Smooth muscle cell of the umbilical artery (primary cell): ENCODE measurements at places on chromosomes 3 and 15. TPM values are rescaled to one million over a fixed set of nuclear protein-coding genes. Genes with fewer than 3 reads are reported as not detected.

The ACVR2B gene
- total RNA-seq = 2.2 and 2.4 TPM in 2 replicates

The MESP2 gene
- total RNA-seq = 0.09 and 0.30 TPM in 2 replicates

The GP9 gene
- not detected in 2 replicates for total RNA-seq

The CAPN3 gene
- total RNA-seq = 0.74 and 4.2 TPM in 2 replicates

The PLCB2 gene
- 0.28 TPM in 1 of 2 replicates, not detected in the other for total RNA-seq

The EFHB gene
- 0.42 and 0.59 TPM in 2 replicates for total RNA-seq

The TMF1 gene
- 47.8 and 64.3 TPM in 2 replicates for total RNA-seq

The HRG gene
- total RNA-seq = not detected in 2 replicates

The C2CD4A gene
- not detected in 2 replicates for total RNA-seq

The P3H2 gene
- total RNA-seq = 12.5 and 24.8 TPM in 2 replicates

The AMOTL2 gene
- total RNA-seq = 96.2 and 160 TPM in 2 replicates

The CSPG5 gene
- total RNA-seq = 0.18 and 0.30 TPM in 2 replicates

The LRRK1 gene
- total RNA-seq = 11.3 and 20.8 TPM in 2 replicates

The CD80 gene
- total RNA-seq = under 0.01 and 0.09 TPM in 2 replicates

The COLQ gene
- 0.23 and 0.30 TPM in 2 replicates for total RNA-seq
